ENCODE measurements at places on chromosomes 7 and 10.

GRCh38 chr10:32893434-32893833, 64.6 kb downstream of the ITGB1 start:
- DNase-seq, result no peak

GRCh38 chr7:25726781-25727311, 425.2 kb upstream of the NFE2L3 start:
- no peak for DNase-seq

- DNase-seq, result no peak
Observed at GRCh38 chr10:125127110-125127509, 33.3 kb downstream of the CTBP2 start.

GRCh38 chr10:124059551-124059950, 33.8 kb downstream of the CHST15 start:
- DNase-seq, result no peak
